ENCODE measurements at places on chromosomes 5 and 9.

GRCh38 chr9:2390028-2390427, 231.6 kb upstream of the VLDLR start:
- DNase-seq: no peak

- no peak for DNase-seq
Observed at GRCh38 chr5:153237671-153238332, 252.7 kb upstream of the GRIA1 start.

DNA sequence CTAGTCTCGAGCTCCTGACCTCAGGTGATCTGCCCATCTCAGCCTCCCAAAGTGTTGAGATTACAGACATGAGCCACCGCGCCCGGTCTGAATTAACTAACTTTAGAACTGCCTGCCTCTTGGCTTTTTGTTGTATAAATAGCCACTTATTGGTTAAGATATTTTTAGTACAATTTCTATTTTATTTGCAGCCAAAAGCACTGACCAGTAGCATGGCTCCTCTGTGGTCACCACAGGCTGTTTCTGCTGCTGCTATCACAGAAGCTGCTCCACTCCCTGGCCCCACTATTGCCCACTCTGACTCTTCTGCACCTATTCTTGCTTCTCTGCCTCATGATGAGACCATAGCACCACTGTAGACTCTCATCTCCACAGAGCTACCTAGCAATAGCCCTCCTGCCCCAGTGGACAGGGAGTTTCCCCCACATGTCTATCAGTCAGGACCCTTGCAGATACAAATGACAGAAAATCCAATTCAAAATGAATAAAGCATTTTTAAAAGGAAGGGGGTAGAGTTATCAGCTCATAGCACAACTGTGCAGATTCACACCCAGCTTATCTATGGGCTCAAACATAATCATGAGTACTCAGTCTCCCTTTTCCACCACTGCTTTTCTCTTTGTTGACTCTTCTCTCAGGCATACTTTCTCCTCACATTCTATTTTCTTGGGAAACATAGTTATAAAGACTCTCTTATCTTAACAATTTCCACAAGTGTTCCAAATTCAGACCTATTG, 151.8 kb upstream of the EPB41L4A start:
- no peak for DNase-seq

GRCh38 chr9:4339836-4340560, 40.1 kb upstream of the GLIS3 start:
- DNase-seq: no peak

- no peak for DNase-seq
Observed at GRCh38 chr9:33167972-33168461, 881 bp upstream of the B4GALT1 start.

- DNase-seq: no peak
Observed at GRCh38 chr9:79526149-79526672, 45.6 kb upstream of the TLE4 start.

GRCh38 chr5:67805666-67806348, 409.7 kb upstream of the PIK3R1 start:
- no peak for DNase-seq

DNA sequence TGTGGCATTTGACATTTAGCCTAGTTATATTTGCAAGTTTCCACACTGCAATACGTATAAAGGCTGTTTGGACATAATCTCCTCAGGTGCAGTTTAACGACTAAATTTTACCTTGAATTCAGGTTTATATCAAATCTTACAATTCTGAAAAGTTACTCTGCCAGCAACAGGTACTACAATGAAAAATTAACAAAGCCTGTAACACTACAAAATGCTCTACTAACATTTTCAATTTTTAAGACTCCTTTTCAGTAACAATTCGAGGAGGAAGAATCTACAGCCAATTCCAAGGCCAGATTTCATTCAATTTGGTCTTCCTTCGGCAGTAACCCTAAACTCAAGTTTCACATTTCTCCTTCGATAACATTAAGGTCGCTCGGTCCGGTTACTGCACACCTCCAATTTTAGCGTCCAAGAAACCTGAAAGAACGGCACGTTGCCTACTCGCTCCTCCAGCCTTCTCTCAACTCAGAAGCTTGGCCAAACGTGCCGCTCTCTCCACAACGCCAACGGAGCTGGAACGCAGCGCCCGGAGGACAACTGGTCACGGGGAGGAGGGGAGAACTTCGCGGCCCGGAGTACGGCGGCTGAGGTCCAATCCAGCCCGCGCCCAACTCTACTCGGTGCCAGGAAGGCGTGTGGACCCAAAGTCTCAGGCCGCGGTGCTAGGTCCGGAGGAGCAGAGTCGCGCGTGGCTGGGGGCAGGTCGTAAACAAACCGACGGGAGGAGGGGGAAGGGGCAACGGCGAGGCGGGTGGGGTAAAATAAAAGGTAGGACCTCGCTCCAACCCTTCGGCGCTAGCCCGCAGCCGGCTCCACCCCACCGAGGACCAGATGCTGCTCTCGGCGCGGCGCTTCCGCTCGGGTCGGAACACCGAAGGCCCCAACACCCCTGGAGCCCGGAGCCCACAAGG, 681 bp downstream of the FNIP1 start:
- DNase-seq: peak; percentile 27

- DNase-seq: no peak
Observed at GRCh38 chr9:2771661-2772060, 54.4 kb downstream of the KCNV2 start.

GRCh38 chr5:135376961-135377624, 21.9 kb downstream of the MACROH2A1 start:
- no peak for DNase-seq

All from activated T-helper 2 cell treated with anti-CD3 and anti-CD28 coated beads, Interferon-gamma antibody, Interleukin-2, Interleukin-4, amounts not matched to agents 10 μg/mL and 5 μg/mL and 100 μg/mL, durations not matched to agents 14 hours and 24 hours and 36 hours (primary cell).